ENCODE measurements at places on chromosomes 6 and 20.

- DNase-seq, result no peak
- H3K36me3 ChIP-seq, result no peaks in the 10 kb centered on the region
- H3K4me1 ChIP-seq, result no peaks in the 10 kb centered on the region
- H3K4me3 ChIP-seq, result no peak overlapping the region
- no peak overlapping the region for H3K27ac ChIP-seq
Observed at GRCh38 chr20:50455656-50456451, 54.3 kb upstream of the PTPN1 start.

- H3K36me3 ChIP-seq, result no peaks in the 10 kb centered on the region
- H3K27me3 ChIP-seq, result no peaks in the 10 kb centered on the region
- no peak overlapping the region for H3K27ac ChIP-seq
- H3K4me1 ChIP-seq, result no peaks in the 10 kb centered on the region
- H3K4me3 ChIP-seq, result no peak overlapping the region
Observed at GRCh38 chr20:24316731-24317130, 152.7 kb upstream of the SYNDIG1 start.

DNA sequence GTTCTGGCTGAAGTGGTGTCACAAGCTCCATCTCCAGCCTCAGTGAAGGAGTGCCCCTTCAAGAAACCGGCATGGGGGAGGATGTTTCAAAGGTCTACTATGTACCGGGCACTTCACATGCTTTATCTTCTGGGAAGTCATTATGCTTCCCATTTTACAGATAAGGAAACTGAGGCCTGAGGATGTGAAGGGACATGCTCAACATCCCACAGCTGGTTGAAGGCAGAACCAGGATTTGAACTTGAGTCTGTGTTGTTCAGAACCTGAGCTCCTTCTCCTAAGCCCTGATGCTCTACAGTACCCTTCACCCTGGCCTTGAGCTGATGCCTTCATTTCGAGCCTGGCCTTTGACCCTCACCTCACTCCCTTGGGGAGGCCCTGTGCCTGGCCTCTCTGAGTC lies 13.0 kb downstream of the GLP1R start:
- no peak overlapping the region for H3K27ac ChIP-seq
- no peak for DNase-seq
- H3K4me1 ChIP-seq, result no peaks in the 10 kb centered on the region
- no peaks in the 10 kb centered on the region for H3K36me3 ChIP-seq
- no peak overlapping the region for H3K4me3 ChIP-seq
- H3K27me3 ChIP-seq, result peaks cover 7% of the 10 kb centered on the region

- H3K27ac ChIP-seq, result no peak overlapping the region
- H3K4me3 ChIP-seq, result no peak overlapping the region
- DNase-seq, result no peak
- H3K4me1 ChIP-seq, result peaks cover under 1% of the 10 kb centered on the region
- H3K36me3 ChIP-seq, result no peaks in the 10 kb centered on the region
Observed at GRCh38 chr6:7282097-7282906, 30.7 kb downstream of the SSR1 start.

DNA sequence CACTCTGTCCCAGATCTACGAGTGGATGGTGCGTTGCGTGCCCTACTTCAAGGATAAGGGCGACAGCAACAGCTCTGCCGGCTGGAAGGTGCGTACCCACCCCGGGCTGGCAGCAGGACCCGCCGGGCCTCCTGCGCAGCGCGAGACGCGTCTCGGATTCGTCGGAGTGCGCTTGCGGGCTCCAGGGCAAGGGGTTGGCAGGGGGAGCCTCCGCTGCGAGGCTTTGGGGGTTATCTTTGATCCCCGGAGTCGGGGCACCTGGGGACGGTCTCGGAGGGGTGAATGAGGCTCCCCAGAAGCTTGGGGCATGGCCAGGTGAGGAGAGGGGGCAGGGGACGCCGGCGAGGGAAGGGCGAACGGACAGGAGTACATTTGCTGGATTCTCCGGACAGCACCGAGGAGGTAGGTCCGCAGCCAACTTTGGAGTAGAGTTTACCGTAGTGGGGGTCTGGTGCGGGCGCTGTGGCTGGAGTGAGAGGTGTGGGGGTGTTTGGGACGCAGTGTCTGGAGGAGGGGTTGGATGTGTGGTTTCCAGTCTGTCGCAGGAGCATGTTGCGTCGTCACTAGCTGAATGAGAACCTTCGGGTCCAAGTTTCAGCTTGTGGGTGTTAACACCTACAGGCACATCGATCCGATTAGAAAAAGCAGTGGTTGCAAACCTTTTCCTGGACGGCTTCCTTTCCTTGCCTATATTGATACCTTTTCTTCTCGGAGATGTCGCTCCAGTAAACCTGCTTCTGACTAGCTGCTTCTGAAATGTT lies 1.2 kb downstream of the FOXO3 start:
- peak overlapping the region; percentile 93 for H3K4me3 ChIP-seq
- peaks cover 19% of the 10 kb centered on the region for H3K4me1 ChIP-seq
- H3K36me3 ChIP-seq, result peaks cover 7% of the 10 kb centered on the region

DNA sequence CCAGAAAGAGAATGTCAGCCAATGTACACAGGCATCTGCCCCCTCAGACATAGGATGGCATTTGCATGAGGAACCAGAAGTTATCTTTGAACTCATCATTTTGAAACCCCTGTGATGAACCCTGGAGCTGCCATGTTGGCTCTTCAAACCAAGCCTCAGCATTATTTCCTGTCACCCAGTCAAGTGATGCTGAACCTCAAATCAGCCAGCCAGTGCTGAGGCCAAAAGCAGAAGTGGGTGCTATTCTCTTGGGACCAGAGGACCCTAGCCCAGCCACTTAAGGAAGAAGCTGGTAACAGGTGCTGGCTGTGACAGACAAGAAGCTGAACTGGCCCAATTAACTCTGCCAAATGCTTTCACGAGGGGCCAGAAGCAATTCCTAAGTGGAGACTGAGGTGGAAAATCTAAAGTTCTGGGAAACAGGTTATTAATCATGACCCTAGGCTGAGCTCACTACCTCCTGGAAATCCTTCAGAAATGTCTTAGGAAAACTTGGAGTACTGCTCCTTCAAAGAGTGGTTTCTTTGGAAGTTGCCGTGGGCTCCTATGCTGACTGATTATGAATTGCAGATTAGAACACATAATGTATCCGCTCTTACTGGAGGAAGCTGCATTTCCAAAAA lies 4.0 kb downstream of the PKIG start:
- no peak overlapping the region for H3K27ac ChIP-seq
- H3K36me3 ChIP-seq, result no peaks in the 10 kb centered on the region
- no peak overlapping the region for H3K4me3 ChIP-seq
- H3K27me3 ChIP-seq, result no peaks in the 10 kb centered on the region

DNA sequence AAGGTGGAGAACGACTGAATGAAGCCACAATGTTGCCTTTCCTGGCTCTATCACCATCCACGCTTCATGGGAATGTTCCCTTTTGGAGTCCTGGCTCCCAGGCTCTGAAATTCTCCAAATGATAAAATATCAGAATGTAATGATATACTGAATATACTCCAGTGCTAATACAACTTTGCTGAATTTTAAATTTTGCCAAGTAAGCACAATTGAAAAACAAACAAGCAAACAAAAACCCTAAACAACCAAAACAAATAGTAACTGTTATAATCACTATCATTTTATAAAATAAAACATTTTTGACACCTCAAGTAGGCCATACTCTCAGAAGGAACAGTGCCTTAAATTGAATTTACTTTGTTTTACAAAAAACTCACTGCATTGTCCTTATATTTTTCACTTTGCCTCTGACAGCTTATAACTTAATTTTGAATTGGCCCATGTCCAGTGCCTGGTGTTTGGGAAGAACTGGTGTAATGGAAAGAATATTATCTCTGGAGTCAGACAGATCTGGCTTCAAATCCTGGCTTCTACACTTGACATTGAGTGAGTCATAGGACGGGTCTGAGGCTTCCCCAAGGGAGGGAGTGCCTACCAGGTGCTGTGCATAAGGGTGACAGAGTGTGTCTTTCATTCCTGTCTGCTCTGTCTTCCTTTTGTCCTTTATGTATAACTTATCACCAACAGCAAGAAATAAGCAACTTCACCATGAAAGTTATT lies 698.3 kb downstream of the EPM2A start:
- no peak overlapping the region for H3K27ac ChIP-seq
- no peaks in the 10 kb centered on the region for H3K4me1 ChIP-seq
- no peak for DNase-seq
- H3K36me3 ChIP-seq, result no peaks in the 10 kb centered on the region

GRCh38 chr6:36662380-36662779 lies 16.1 kb upstream of the CDKN1A start:
- H3K4me1 ChIP-seq, result peaks cover 16% of the 10 kb centered on the region
- no peak overlapping the region for H3K4me3 ChIP-seq
- H3K27me3 ChIP-seq, result peaks cover 7% of the 10 kb centered on the region

DNA sequence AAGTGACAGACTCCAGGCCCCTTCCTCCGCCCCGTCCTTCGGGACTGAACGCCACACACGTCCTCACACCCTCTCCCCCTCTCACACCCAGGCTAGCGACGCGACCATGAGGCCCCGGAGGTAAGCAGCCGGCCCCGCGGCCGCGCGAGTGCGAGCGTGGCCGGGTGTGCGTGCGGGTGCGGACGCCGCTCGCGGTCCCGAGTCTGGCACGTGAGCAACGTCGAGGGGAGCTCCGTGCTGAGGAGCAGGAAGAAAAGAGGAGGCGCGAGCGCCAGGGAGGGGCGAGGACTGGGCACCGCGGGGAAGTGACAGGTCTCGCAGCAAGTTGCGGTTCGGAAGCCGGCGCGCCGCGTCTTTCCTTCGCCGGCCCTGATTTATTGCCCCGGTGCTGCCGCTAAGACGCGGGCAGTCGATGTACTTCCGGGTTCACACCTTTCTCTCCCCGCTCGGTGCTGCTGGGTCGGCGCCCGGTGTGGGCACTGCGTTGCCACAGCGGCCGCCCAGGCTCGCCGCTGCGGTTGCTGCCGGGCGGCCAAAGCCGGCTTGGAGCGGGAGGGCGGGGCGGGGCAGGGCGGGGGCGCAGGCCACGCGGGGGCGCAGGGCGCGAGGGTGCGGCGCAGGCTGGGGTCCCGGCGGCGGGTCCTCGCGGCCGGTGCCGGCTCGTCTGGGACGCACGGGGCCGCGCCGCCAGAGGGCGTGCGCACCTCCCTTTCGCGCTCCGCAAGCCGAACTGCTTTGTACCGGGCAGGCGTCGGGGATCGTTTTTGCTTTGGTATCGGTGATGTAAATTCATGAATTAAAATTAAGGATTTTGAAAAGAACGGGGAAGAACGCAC lies 15.8 kb upstream of the LIN28B start:
- peak overlapping the region; percentile 94 for H3K4me3 ChIP-seq
- H3K27ac ChIP-seq, result peak overlapping the region; percentile 99
- peak; percentile 88 for DNase-seq
- peaks cover 16% of the 10 kb centered on the region for H3K27me3 ChIP-seq

- no peaks in the 10 kb centered on the region for H3K27me3 ChIP-seq
- H3K4me1 ChIP-seq, result no peaks in the 10 kb centered on the region
- no peak overlapping the region for H3K27ac ChIP-seq
- H3K36me3 ChIP-seq, result no peaks in the 10 kb centered on the region
- H3K4me3 ChIP-seq, result no peak overlapping the region
Observed at GRCh38 chr6:134624781-134625180, 306.9 kb upstream of the SGK1 start.

- peaks cover 16% of the 10 kb centered on the region for H3K4me1 ChIP-seq
- H3K27me3 ChIP-seq, result peaks cover 4% of the 10 kb centered on the region
- H3K27ac ChIP-seq, result no peak overlapping the region
- no peak overlapping the region for H3K4me3 ChIP-seq
- DNase-seq, result no peak
- no peaks in the 10 kb centered on the region for H3K36me3 ChIP-seq
Observed at GRCh38 chr6:167782698-167783517, 43.8 kb upstream of the AFDN start.

DNA sequence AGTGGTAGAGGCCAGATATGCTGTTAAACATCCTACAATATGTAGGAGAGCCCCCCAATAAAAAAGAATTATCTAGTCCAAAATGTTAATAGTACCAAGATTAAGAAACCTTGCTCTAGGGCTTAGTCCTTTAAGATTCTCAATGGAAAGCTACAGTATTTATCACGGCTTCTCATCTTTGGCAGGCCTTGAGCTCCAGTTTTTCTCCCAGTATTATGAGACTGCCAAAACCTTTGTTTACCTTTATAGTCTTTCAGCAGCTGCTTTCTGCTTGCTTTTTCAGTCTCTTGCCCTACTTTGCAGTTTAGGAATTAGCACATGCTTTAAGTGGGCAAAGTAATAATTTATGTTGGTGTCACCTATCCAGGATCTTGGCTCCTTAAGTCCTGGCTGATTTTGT lies 59.7 kb downstream of the NHLRC1 start:
- H3K4me1 ChIP-seq, result no peaks in the 10 kb centered on the region
- H3K36me3 ChIP-seq, result no peaks in the 10 kb centered on the region
- no peak overlapping the region for H3K27ac ChIP-seq
- H3K27me3 ChIP-seq, result peaks cover 5% of the 10 kb centered on the region
- no peak overlapping the region for H3K4me3 ChIP-seq
- DNase-seq, result no peak
